SJSA1 (cell line): ENCODE measurements at places on chromosomes 5 and 9. TPM values are rescaled to one million over a fixed set of nuclear protein-coding genes. Genes with fewer than 3 reads are reported as not detected.
A peak's percentile ranks its signal among the peaks of the same experiment; 100 is the strongest.

GRCh38 chr5:171275841-171276544 is 33.1 kb upstream of the TLX3 start:
- no peak for DNase-seq

DNA sequence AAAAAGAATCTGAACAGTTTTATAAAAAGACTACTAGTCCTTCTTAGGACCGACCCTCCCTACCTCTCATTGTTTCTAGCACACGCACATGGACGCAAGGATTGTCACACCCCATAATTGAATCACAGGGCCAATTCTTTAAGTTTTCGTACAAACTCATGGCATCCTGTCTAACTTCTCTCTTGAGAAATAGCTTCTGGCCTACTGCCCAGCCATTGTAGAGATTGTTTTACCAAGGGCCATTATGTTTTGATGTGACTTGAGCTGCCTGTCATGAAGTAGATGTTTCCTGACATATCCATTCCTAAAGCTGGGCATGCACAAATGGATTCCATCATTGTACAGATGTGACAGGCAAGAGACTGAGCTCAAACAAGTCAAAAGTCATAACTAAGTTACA is 1672.1 kb upstream of the C9orf72 start:
- DNase-seq, result no peak

DNA sequence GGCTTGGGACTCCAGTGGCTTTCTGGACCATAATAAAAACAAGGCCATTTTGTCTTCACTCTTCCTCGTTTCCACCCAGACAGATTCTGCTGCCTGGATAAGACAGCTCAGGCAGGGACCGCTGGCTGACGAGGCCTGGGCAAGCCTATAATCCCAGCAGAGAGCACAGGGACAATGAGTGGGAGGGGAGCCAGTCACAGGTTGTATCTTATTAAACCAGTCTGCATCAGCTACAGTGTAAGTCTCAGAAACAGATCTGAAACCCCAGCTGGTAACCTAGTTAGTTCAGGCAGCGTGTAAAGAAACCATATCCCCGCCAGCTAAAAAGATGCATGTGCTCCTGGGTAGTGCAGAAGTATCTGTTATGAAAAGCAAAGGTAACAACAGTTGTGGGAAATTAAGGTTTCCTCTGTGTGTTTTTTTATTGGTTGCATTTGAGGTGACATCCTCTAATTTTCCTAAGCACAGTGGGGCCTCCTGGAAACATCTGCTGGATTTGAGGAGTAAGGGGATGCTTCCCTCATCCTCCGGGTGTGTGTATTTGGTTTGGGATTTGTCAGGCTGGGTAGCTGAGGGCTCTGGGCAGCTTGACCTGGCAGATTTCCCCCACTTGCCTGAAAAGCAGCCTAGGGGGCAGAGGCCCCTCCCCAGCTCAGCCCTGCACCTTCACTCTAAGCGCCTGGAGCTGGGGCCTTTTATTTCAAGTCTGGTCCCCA is 15.2 kb upstream of the TAL2 start:
- no peak for DNase-seq

- peak; percentile 79 for DNase-seq
Measured at GRCh38 chr5:78547183-78547582, 101.4 kb downstream of the LHFPL2 start.

Gene CCL28
- total RNA-seq, result 0.18 TPM in 1 of 2 replicates, not detected in the other

Gene KCNV2
- total RNA-seq, result not detected in 2 replicates

DNA sequence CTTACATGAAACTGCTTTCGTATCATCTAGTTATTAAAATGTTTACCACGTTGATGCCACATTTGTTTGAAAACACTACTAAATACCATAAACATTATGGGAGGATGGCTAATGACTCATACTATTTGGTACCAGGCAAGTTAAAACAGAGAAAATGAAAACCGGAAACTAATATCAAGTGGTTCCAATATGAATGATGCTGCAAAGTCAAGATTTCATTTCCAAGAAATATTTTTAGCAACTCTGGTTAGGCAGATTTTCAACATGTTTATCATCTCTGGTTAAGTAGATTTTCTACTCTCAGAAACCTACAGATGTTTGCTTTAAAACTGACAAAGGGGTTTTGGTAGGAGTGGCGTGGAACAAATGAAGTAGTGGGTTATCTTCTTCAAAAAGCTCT is 4.9 kb upstream of the F2R start:
- DNase-seq, result no peak

DNA sequence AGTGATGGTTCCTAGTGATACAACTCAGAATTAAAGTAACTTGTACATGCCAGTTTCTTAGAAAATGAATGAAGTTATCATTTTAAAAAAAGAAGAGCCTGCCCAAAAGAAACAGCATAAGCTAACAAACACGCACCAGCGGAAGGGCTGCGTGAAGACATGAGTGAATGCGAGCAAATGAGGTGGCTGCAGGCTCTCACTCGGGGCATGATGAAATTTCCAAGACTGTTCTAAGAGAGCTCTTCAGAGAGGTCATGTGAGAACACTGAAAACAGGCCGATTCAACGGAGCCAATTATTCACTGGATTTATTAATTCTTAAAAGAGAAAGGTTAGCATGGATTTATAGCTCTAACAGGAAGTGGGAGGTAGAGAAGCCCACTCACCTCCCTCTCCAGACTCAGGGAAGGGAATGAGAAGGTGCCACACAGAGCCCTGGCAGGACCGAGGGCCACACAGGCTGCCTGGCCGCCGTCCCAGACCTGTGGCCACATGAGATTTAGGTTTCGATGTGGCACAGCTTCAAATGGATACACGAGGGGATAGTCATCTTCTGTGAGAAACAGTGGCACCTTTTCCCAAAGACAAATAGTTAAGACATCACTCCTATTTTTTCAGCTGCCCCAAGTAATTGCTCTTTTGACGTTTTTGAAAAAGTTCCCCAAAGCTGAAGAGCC is 55.5 kb downstream of the HABP4 start:
- no peak for DNase-seq

Gene CDX1
- total RNA-seq, result 0.19 and 1.8 TPM in 2 replicates

DNA sequence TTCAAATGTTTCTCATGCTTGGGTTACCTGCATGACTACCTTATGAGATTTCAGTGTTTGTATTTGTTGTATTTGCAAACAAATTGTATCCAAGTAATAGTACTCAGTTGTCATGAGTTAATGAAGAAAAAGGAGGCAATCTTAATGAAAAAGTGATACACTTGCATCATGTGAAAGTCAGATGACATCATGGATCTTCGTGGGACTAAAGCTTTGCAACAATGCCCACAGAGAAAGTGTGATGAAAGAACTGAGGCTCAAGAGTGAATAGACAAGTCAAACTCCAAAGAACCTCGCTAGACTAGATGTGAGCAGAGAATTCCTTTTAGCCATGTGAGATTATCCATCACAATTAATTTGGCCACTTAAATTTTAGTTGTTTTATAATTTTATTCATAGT is 75.4 kb upstream of the ADRB2 start:
- DNase-seq, result no peak

- peak; percentile 39 for DNase-seq
Measured at GRCh38 chr5:547086-547924, 23.1 kb upstream of the SLC9A3 start.

- no peak for DNase-seq
Measured at GRCh38 chr9:109517901-109518377, 19.8 kb upstream of the PTPN3 start.

DNA sequence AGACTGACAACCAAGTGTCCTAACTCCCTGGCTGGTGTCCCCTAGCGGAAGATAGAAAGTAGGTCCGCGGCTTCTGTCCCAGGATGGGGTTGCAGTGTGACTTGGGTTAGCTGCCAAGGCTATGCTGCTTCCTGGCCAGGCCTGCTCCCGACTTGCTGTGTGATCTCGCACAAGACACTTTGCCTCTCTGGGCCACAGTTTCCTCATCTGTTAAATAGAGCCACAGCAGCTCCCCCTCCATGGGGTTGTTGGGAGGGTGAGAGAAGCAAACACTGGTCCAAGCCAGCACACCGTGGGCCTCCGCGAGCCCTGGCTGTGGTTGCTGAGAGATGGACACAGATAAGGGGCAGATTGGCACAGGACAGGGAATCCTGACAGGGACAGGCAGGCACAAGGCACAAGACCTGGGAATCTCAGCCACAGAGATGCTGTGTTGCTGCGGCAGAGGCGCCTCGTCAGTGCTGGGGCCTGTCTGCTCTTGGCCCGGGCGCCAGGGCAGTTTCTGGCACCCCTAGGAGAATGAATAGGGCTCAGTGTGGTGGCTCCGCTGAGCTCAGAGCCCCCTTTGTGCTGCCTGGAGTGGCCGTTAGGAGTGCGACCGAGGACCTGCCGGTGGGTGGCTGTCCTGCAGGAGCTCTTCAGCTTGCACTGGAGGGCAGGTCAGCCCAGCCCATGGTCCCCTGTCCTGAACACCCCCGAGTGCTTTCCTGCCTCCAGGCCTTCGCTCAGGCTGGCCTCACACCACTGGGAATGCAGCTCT is 1.8 kb upstream of the SH2D3C start:
- no peak for DNase-seq

Gene CYSRT1
- total RNA-seq, result 0.24 TPM in 1 of 2 replicates, not detected in the other
